RWPE1 (cell line): ENCODE measurements at places on chromosomes 7 and 10.

GRCh38 chr10:51340366-51340765, 266.1 kb downstream of the PRKG1 start:
- DNase-seq = no peak

DNA sequence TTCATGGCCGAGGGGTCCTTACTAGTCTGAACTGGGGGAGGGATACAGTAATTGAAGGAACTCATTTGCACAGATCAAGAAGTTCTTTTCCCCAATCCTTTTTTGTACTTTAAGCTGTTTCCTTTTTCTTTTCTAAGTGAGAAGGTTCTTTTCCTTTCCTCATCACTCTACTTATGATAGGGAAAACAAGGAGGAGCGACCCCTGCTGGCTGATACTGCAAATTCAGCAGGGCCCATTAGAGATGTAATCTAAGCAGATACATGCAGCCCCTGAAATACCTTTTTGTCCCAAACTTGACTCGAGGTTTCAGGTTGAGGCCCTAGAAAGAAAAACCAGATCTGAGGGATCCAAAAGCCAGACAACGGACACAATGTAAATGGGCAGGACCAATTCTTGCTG, 305.5 kb downstream of the DNAJB9 start:
- DNase-seq = no peak

DNA sequence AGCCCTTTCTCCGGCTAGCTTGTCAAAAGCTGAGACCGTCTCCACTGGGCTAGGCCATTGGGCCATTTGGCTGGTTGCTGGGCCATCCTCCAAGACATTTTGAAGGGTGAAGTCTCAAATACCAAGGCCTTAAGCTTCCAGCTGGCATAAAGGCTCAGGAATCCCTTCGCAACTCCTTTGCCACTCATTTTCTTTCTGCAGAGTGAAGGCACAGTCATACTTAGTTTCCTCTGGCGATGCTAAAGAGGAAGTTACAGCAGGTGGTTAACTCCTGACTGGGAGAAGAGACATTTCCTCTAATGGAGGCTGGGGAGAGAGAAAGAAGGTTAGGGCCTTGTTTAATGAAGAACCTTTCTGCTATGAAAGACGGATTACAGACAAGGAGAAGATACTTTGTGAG, 4.8 kb upstream of the REPIN1 start:
- no peak for DNase-seq

DNA sequence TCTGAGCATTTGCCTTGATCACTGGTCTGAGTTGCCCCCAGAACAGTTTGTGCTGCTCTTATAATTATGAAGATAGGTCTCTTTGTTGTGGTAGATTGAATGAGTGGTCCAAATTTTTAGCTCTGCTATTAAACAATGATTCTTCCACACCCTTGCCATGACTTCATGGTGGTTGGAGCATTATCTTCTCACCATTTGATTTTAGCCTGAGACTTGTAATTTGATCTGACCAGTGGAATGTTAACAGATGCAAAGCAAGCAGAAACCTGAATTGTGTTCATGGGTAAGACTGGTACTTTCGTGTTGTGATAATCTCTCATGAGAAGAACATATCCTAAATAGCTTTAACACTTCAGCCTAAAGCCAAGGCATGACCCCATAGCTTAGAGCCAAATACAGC, 139.1 kb downstream of the TFPI2 start:
- DNase-seq = no peak

DNA sequence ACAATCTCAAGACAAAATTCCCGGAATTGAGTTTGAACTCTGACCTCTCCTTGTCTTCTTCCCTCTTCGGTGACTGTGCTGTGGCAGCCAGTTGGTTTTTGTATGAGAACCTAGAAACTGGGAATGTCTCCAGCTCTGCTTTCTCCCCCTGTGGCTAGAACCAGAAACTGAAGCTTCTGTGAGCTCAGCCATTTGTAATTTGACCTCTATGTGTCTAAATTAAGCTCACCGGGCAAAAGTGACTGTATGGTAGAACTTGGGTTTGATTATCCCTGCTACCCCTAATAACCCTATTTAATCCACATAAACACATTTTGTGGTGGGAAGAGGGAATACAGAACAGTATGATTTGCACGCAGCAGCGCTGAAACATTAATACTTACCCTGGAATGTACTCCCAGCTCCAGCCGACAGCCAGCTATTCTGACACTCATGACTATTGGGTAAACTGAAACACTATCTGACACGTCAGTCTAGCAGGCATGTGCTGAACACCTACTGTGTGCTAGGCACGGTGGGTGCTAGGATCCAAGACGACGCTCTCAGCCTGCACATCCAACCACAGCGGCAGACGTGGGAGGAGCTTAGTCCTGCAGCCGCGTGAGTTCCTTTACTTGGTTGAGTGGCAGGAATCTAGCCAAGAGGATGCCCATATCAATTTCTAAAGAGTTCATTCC, 324.8 kb downstream of the SFMBT2 start:
- no peak for DNase-seq

- DNase-seq = no peak
Measured at GRCh38 chr10:95485056-95485844, 75.9 kb downstream of the SORBS1 start.

DNA sequence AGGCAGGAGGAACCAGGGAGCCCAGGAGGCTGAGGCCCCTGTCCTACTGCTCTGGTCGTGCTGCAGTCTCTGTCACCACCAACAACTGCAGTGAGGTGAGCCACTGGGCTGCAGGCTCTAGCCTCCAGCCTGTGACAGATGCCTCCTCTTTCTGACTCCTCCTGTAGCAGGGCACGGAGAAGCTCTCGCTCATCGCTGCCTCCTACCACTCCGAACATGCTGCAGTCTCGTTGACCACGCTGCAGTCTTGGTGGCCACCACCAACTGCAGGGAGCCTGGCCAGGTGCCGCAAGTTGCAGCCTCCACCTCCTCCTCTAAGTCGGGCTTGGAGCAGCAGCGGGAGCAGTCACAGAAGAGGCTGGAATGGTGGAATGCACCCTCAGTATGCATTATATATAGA, 22.1 kb upstream of the VOPP1 start:
- DNase-seq = no peak
